Smooth muscle cell of the umbilical artery (primary cell): ENCODE measurements at places on chromosomes 1 and 21. TPM values are rescaled to one million over a fixed set of nuclear protein-coding genes. Genes with fewer than 3 reads are reported as not detected.

Gene S100A1
- total RNA-seq, result under 0.01 TPM in 1 of 2 replicates, not detected in the other

Gene MYCL
- 1.3 and 2.1 TPM in 2 replicates for total RNA-seq

Gene FCGR1A
- total RNA-seq, result not detected in 2 replicates

Gene CRP
- total RNA-seq, result not detected in 2 replicates

Gene GBP6
- not detected in 2 replicates for total RNA-seq

Gene DMRTA2
- under 0.01 and 0.05 TPM in 2 replicates for total RNA-seq

Gene FAM229A
- total RNA-seq, result 0.83 and 1.2 TPM in 2 replicates

Gene ELAVL4
- not detected in 2 replicates for total RNA-seq

Gene PCSK9
- total RNA-seq, result 0.89 and 2.4 TPM in 2 replicates

Gene IL20
- total RNA-seq, result not detected in 2 replicates

Gene NBPF20
- 3.0 and 9.5 TPM in 2 replicates for total RNA-seq

Gene PGBD5
- under 0.01 TPM in 1 of 2 replicates, not detected in the other for total RNA-seq

Gene RHEX
- not detected in 2 replicates for total RNA-seq

Gene KCNE2
- total RNA-seq, result not detected in 2 replicates

Gene BCAR3
- 25.5 and 77.1 TPM in 2 replicates for total RNA-seq

Gene CD48
- not detected in 2 replicates for total RNA-seq

Gene KCNQ4
- not detected in 2 replicates for total RNA-seq

Gene PEX11B
- 22.0 and 32.4 TPM in 2 replicates for total RNA-seq

Gene SDHB
- total RNA-seq, result 96.5 and 99.8 TPM in 2 replicates

Gene PDE9A
- not detected in 2 replicates for total RNA-seq

Gene CCDC17
- 0.30 and 0.78 TPM in 2 replicates for total RNA-seq

Gene CHAF1B
- 0.89 and 2.1 TPM in 2 replicates for total RNA-seq

Gene FAM72B
- total RNA-seq, result 0.30 and 2.5 TPM in 2 replicates

Gene SLAMF6
- total RNA-seq, result not detected in 2 replicates

Gene STYXL2
- total RNA-seq, result not detected in 2 replicates

Gene ST6GALNAC5
- total RNA-seq, result 140 and 184 TPM in 2 replicates

Gene PER3
- 3.0 and 4.5 TPM in 2 replicates for total RNA-seq

Gene TNFSF4
- total RNA-seq, result 8.0 and 19.4 TPM in 2 replicates

Gene CFHR1
- total RNA-seq, result 0.18 and 0.30 TPM in 2 replicates

Gene OR6N1
- not detected in 2 replicates for total RNA-seq

Gene PRAMEF6
- not detected in 2 replicates for total RNA-seq

Gene HRNR
- not detected in 2 replicates for total RNA-seq

Gene ADAMTS5
- 0.37 and 4.5 TPM in 2 replicates for total RNA-seq

Gene SEC16B
- 3.3 and 3.6 TPM in 2 replicates for total RNA-seq

Gene HSF2BP
- total RNA-seq, result 2.0 and 3.6 TPM in 2 replicates

Gene RGL1
- 19.4 and 33.9 TPM in 2 replicates for total RNA-seq

Gene ARHGAP29
- 7.7 and 40.0 TPM in 2 replicates for total RNA-seq

Gene PYCR2
- total RNA-seq, result 40.1 and 44.2 TPM in 2 replicates

Gene GJA4
- total RNA-seq, result 0.09 TPM in 1 of 2 replicates, not detected in the other

Gene FCRL4
- total RNA-seq, result not detected in 2 replicates

Gene RXFP4
- 0.30 TPM in 1 of 2 replicates, not detected in the other for total RNA-seq

Gene ZCCHC17
- total RNA-seq, result 39.9 and 40.1 TPM in 2 replicates

Gene LAMC2
- 203 and 594 TPM in 2 replicates for total RNA-seq

Gene IFT25
- total RNA-seq, result 14.0 and 14.9 TPM in 2 replicates

Gene HIVEP3
- 4.8 and 6.6 TPM in 2 replicates for total RNA-seq

Gene OR2L13
- total RNA-seq, result not detected in 2 replicates

Gene TMPRSS2
- not detected in 2 replicates for total RNA-seq

Gene MCOLN3
- under 0.01 TPM in 1 of 2 replicates, not detected in the other for total RNA-seq

Gene MTARC2
- 1.4 and 1.5 TPM in 2 replicates for total RNA-seq

Gene TMCO4
- 5.0 and 6.6 TPM in 2 replicates for total RNA-seq

Gene RIMS3
- under 0.01 and 0.09 TPM in 2 replicates for total RNA-seq

Gene SOX13
- total RNA-seq, result 1.5 and 3.0 TPM in 2 replicates

Gene NID1
- total RNA-seq, result 62.6 and 66.5 TPM in 2 replicates

Gene ESRRG
- under 0.01 and 0.51 TPM in 2 replicates for total RNA-seq

Gene EDEM3
- total RNA-seq, result 186 and 211 TPM in 2 replicates

Gene VANGL2
- under 0.01 and 0.23 TPM in 2 replicates for total RNA-seq

Gene SIM2
- total RNA-seq, result 0.05 TPM in 1 of 2 replicates, not detected in the other

Gene SH3BGRL3
- total RNA-seq, result 20.5 and 55.5 TPM in 2 replicates
